Heart right ventricle (tissue), 16 donors: ENCODE measurements at places on chromosomes 5 and 9. TPM values are rescaled to one million over a fixed set of nuclear protein-coding genes. Genes with fewer than 3 reads are reported as not detected.
A peak's percentile ranks its signal among the peaks of the same experiment; 100 is the strongest.

GFPT2 gene
- total RNA-seq: 4.2 TPM

NUTM2F gene
- total RNA-seq: not detected

DNA sequence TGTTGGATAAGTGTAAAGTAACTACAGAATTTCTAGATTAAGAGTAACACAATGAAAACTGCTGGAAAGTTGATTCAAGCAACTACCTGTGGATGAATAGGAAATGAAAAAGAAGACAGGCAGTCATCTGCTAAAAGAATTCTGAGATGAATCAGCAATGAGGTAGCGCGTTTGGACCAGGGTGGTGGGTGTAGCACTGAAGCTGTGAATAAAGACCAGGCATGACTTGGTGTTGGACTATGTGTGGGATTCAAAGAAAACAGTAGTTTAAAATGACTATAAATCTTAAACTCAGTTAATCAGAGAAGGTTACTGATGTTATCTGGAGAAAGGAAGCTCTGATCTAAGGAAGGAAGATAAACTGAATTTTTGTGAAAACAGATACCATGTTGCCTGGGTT is 159.8 kb downstream of the FBN2 start:
- DNase-seq: no peak

DNA sequence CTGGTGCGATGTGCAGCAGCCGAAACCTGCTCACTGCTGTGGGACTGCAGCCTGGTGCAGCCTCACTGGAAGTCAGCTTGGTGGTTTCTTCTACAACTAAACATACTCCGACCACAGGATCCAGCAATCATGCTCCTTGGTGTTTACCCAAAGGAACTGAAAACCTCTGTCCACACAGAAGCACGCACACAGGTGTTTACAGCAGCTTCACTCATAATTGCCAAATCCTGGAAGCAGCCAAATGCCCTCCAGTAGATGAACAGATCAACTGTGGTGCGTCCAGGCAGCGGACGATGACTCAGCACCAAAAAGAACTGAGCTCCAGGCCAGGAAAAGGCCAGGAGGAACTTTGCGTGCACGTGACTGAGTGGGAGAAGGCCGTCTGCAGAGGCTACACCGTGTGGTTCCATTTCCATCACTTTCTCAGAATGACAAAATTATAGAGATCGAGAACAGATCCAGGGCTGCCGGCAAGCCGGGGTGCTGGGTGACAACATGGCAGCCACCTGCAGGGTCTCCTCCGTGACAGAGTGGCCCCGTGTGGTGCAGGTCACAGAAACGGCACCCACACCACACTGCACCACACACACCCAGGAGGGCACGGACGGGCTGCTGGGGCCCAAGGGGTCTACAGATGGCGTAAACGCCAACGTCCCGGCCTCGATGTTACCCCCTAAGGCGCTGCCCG is 23.1 kb upstream of the NSMF start:
- peak; percentile 33 for DNase-seq

DNA sequence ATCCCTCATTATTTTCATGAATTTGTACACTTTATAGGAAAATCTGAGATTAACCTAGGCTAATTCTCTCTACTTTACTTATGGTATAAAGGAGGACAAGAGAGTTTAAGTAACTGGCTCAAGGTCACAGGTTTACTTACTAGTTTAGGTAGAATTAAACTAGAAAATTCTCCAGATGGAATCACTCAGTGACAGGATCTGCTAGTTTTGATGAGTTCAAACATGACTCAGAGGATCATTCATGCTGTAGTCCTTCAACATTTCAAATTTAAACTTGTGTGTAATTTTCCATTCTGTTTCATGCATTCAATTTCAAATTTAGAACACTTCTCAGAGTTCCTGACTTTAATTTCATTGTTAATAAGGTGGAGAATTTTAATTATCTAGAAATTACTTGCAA is 485.7 kb upstream of the TUSC1 start:
- DNase-seq: no peak

GRCh38 chr5:139895647-139896046 is 100.0 kb downstream of the PSD2 start:
- peak; percentile 50 for DNase-seq

SPINK13 gene
- total RNA-seq: not detected

ACOT12 gene
- total RNA-seq: not detected

ANKRD33B gene
- 26.9 TPM for total RNA-seq
